Omental fat pad (tissue), 4 donors: ENCODE measurements at places on chromosomes 1 and 21.

DNA sequence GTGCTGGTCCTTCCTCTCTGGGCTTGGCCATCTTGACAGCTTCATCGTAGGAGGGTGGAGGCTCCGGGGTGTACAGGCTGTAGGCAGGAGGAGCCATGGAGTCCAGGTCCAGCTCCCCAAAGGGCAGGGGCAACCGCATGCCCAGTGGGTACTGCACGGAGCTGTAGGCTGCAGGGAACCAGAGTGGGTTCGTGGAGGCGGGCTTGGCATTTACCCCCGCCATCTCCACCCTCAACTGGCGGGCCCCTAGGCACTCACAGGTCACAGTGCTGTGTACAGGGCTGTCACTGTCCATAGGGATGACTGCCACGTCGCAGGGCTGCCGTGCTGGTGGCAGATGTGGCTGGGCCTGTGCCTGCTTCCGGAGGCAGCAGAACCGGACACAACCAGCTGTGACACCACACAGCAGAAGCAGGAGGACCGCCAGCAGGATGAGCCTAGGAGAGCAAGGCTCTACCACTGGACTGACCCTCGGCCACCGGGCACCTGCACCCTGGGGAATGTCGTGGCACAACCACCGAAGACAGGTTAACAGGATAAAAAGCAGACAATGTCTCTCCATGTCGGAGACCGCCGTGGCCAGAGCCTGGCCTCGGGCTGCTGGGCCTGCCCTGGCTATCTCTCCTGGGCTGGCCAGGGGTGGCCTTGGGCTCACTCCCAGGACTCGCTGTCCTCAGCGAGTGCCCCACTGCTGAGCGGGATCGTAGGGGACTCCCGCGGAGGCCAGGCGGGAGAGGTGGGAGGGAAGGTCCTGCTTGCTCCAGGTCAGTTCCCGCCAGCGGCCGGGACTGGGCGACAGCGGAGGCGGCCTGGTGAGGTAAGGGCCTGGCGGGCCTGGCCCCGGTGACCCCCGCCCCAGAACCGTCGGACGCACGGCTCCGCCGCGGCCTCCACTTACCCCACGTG lies 831 bp downstream of the TMEM52 start:
- no peak for DNase-seq

DNA sequence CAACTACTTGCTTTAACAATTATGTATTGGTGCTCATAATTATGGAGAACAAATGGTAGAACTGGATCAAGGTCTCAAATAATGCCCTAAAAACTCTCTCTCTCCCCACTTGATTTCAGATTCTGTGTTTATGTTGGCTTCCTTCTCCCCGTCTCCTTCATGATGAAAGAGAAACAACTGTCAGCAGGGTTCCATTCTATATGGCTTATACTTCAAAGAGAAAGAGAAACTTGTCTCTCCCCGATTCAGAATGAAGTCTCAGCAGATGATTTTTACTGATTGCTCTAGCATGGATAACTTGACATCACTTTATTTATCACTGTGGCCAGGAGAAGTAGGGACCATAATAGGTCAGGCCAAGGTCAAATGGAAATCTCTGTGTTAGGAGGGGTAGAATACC lies 575.6 kb downstream of the AGBL4 start:
- no peak for DNase-seq

DNA sequence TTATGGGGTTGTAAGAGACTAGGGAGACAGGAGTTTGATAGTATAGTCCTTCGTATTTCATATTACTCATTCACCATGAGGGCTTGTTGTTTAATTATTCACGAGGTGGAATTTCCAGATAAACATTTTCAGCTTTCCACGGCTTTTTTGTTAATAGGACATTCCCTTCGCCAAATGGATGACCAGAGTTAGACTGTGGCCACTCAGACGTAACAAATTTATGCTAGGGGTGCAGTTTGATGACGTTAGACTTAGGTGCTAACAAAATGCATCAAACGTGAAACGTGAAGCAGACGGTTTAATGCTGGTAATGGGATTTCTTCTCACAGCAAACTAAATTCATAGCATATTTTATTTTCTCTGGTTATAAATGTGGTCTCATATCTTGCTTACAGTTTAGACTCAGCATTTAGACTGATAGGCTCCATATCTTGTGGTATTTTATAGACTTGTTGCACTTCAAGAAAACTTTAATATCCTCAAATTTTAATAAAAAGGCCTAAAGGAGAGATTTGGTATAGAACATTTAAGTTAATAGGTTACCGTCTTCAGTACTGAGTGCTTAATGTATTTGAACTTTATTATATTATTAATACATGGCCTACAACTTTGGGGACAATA lies 2.3 kb downstream of the DHX9 start:
- no peak for DNase-seq

- DNase-seq, result no peak
Measured at GRCh38 chr1:116915086-116915661, 5.5 kb downstream of the PTGFRN start.

DNA sequence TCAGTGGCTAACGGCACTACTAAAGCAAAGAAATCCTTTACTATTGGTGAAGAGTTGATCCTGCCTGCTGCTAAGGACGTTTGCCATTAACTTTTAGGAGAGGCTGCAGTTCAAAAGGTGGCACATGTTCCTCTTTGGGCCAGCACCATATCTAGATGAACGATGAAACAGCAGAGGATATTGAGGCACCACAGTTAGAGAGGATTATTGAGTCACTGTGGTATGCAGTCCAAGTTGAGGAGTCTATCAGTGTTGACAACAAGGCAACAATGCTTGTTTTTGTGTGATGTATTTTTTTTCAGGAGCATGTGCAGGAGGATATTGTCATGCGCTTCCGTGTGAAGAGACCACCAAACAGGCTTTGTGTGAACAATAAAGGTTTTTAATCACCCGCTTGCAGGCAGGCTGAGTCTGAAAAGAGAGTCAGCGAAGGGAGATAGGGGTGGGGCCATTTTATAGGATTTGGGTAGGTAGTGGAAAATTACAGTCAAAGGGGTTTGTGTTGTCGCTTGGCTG lies 80.9 kb downstream of the UCHL5 start:
- no peak for DNase-seq

DNA sequence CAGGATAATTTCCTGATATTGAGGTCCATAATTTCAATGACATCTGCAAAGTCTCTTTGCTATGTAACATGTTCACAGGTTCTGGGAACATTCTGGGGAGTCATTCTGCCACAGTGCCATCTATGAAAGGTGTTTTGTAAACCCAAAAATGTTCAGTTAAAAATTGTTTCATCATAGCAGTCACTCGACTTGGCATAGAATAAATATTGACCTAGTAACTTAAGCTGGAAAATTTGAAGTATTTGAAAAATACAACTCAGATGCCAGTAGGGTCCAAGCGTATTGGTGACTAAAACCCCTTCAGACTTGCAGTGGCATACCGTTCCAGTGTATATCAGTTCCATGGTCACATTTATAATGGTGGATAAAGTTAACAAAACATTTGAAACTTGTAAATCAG lies 6.8 kb downstream of the DESI2 start:
- DNase-seq, result no peak

DNA sequence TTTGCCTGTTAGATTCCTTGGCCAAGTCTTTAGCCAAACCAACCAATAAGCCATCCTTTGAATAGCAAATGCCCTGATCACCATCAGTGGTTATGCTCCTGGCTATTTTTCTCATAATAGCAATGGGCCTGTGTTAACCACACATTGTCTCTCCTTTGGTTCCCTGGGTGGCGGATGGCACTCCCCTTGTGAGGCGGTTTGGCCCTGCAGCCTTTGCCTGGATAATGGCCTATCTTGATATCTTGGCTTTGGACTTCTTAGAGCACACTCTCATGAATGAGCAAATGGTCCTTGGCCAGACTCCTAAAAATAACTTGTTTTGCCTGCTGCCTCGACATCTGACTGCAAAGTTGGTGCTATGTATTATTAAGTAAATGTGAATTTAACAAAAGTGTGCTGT lies 22.4 kb upstream of the ZBTB18 start:
- no peak for DNase-seq

GRCh38 chr1:45236136-45236535 lies 29.7 kb upstream of the ZSWIM5 start:
- DNase-seq, result no peak

DNA sequence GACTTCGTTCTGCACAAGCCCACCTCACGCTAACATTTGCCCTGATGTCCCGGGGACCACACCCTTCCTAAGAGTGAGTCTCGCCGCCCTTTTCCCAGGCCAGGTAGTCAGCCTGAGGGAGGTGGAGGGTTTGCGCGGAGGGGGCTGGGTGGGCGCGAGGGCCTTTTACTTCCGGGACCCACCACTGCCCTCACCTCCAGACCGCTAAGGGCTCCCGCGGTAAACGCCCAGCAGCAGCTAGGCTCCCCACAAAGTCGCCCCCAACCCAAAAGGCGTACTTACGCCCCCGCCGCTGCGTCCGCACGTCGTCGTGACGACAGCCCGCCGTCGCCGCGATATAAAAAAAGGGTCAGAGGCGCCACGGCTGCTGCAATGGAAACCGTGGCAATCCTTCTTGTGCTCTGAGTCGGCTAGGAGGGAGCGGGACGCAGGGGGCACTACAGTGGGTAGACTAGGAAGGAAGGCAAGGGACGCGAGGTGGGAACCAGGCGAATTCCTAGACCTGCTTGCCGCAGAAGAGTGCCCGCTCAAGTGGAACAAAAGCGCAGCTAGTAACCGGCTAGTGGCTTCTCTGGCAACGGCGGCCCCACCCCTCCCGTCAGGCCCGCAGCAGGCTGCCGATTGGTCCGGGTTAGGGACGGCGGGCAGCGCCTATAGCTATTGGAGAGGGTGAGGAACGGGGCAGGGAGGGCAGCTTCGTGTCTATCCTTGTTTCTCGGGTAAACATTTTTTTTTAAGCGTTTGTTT lies at the start of gene ODF2L:
Gene ODF2L, minus strand, starts transcription at position 573 of the 747 bp plus-strand sequence. CDS start 9,296 bp downstream, outside the sequence.
- peak; percentile 72 for DNase-seq

DNA sequence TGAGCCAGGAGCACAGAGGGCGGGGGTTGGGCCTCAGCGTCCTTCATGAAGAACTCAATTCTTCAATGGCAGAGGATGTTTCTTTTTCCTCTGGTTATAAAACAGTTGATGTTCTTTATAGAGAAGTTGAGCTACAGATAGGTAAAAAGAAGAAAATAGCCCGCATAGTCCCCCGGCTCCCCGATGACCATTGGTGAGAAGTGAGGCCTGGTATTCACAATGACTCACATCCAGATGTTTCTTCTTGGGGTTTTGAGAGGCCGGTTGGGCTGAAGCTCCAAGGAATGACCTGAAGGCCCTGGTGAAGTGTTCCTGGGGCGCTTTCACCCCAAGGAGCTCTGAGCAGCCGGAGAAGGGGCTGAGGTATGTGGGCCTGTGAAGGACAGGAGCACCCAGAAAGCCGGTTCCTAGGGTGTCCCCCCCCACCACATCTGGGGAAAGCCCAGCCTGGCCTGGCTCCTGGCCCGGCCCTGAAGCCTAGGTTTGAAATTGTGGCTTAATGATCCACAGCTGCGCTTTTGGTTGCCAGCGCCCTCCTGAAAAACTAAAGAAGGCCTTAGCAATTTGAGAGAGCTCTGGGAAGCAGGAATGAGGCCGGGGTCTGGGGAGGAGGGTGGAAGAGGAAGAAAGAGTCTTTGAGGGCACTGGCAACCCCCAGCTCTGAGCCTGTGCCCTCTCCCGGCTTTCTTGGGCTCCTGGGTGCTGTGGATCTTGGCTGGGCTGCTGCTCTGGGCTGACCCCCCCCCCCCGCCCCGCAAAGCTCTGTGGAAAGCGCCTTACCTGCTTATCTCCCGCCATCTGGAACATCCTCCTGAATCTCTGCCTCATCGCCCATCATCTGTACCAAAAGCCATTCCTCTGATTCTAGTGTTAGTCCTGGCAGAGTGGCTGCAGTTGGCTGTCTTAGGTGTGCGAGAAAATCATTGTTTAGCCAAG lies 444.7 kb downstream of the CAMTA1 start:
- DNase-seq, result no peak

DNA sequence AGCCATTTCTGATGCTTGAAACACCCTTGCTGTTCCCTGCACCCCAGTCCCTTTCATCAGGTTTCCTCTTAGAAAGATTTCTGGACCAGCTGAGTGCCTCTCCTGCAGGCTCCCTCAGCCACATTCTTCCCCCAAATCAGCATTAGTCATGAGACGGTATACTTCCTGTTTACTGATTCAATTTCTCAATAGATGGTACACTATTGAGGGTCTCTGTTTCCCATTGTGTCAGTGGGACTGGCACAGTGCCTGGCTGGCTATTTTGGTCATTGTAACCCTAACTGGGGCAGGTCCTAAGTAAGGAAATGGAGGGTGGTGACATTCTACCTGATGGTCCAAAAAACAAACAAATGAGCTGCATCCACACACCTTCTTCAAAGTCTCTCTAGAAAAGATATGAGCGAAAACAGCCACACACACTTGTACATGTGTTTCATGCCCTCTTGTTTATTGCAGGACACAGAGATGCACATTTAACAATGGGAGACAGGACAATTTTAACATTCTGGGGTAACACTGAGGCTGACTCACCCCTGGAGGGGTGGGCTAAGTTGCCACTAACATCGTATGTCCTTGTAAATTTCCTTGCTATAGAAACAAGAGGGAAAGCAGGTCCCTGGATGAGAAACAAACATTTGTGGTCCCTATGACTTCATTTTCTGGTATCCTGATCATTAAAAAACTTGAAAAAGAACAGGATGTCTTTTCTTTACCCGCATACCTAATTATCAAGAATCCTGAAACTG lies 77.5 kb downstream of the RRAGC start:
- no peak for DNase-seq

GRCh38 chr1:164651351-164651951 lies 92.5 kb downstream of the PBX1 start:
- no peak for DNase-seq

- DNase-seq, result no peak
Measured at GRCh38 chr1:82420584-82420983, 619.9 kb downstream of the ADGRL2 start.

- DNase-seq, result no peak
Measured at GRCh38 chr1:64039390-64039926, 164.0 kb upstream of the UBE2U start.

DNA sequence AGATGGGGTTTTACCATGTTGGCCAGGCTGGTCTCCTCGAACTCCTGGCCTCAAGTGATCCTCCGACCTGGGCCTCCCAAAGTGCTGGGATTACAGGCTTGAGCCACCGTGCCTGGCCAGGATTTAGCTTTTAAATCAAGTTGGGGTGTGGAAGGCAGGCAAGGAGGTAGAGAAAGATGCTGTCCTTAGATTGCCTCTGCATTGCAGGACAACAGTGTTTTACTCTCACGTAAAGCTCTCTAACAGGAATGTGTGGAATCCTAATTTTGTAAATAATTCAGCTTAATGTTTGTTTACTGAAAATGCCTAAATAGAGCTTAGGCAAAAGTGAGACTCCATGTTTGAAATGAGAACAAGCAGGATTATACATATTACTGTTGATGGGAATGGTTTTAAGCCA lies 29.5 kb upstream of the TGFB2 start:
- no peak for DNase-seq
